ENCODE measurements at places on chromosomes 16 and 17.

GRCh38 chr17:50839591-50840310, 4.4 kb downstream of the WFIKKN2 start:
- DNase-seq, result no peak

DNA sequence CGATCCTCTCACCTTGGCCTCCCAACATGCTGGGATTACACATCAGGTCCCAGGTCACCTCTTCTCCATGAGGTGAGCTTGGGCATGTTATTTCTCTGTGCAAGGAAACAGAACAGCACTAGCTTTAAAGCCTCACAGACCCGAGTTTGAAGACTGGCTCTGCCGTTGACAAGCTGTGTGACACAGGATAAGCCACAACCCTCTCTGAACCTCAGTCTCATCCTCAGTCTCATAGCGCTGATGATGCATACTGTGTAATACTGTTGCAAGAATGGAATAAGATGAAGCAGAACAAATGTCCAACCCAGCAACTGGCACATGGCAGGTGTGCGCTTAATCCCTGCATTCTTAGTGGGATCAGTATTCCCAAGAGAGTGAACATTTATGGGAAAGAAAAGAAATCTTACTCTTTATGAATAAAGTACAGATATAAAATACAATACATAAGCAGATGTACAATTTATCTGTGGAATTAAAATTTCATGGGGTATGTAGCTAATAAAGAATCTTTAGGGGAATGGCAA, 43.5 kb downstream of the ABAT start:
- no peak for DNase-seq

- DNase-seq, result no peak
Observed at GRCh38 chr16:85027349-85027957, at the start of gene KIAA0513. TSS of gene KIAA0513 (plus strand) at chr16:85027795. CDS start at chr16:85067072, 39,277 bp downstream.

DNA sequence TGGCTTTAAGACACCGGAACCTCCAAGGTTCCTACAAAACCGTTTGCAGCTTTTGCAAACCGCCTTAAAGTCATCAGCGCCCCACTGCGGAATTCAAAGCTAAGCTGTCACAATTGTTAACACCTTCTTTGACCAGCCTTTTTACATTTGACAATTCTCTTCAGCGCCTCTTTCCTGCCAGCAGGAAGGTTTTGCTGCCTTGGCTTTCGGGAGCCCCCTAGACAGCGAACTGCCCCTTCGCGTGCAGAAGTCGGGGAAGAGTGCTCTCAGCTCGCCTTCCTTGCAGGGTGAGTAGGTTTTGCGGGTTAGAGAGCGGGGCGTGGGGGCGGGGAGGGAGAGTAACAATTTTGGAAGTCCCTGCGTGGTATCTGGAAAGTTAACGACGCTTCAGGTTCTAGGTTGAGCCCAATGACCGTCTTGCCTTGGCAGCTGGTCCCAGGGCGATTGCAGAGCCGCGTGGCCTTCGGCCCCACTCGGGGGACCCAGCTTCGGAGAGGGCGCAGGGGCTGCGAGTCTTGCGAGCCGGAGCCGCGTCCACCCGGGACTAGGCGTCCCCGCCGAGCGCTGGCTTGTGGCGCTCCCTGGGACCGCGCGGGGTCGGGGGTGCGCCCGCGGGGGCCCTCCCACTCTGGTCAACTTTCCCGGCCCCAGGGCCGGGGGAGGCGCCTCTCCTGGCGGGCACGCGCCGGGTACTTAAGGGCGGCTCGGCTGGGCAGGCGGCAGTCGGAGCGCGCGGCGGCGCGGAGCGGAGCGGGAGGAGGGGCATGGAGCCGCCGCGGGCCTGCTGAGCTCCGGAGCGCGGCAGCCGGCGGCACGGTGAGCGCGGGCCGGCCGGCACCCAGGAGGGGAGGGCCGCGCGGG, at the start of gene HAS3:
Gene HAS3, plus strand, starts transcription at position 153 of the 861 bp plus-strand sequence. CDS start 3,743 bp downstream, outside the sequence.
- DNase-seq, result peak; percentile 52

DNA sequence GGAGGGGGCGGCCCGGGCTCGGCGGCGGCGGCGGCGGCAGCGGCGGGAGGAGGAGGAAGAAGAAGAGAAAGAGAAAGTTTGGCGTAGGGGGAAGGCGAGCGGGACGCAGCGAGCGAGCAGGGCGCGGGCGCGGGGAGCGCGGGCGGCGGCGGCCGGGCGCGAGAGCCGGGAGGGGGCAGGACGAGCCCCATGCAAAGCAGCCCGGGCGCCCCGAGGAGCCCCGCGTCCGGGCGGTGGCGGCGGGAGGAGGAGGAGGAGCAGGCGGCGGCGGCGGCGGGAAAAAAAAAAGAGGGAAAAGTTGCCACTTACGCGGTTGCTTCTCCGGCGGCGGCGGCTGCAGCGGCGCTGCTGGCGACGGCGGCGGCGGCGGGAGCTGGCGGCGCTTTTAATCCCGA, 10.3 kb upstream of the ZFHX3 start:
- DNase-seq, result no peak

DNA sequence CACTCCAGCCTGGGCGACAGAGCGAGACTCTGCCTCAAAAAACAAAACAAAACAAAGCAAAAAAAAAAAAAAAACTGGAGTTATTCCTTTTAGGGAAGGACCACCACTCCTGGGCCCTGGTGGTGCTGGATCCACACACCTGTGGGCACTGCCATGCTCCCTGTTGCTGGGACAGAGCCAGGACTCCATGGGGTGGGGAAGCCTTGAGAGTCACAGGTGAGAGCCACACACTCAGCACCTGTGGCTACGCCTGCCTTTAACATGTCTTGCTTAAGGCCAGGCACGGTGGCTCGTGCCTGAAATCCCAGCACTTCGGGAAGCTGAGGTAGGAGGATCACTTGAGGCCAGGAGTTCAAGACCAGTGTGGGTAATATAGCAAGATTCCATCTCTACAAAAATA, 18.3 kb downstream of the PDIA2 start:
- DNase-seq, result no peak

- no peak for DNase-seq
Observed at GRCh38 chr16:2977440-2977839, 2.8 kb downstream of the PKMYT1 start.

DNA sequence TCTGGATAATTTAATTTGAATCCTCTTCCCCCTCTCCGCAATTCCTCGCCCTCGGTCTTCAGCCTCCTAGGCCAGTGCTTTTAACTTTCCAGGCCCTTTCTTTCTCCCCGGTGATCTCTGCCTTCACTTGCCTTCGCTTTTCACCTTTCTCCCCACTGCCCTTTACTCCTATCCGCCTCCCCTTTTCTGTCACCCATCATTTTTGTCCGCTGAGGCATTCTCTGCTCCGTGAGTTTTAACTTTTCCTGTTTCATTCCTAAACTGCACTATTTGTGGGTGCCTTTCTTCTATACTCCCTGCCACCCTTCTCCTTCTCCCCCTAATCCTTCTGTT, 729 bp downstream of the LONP2 start:
- no peak for DNase-seq

DNA sequence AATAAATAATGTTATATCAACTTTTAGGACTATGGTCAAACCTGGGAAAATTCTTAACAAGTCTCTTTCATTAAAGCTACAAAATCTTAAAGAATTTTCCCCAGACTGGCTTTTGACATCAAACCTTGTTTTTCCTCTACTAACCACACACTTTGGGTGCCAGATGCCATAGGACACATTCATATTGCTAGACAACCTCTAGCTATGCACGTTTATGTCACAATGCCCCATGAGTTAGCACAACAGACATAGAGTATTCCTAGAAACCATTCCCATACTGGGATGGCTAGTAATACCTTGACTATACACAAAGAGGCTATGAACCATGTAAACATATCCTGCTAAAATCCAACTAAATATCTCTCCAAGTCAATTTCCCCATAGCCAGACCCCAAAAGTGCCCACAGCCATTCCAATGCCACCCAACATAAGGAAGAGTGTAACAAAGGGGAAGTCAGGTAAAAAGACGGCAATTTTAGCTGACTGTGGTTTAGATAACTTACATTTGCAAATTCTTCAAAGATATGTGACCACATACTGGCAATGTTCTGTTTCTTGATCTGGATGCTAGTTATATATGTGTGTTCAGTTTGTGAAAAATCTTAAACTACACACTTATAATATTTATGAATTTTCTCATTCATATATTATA, 23.4 kb downstream of the SMURF2 start:
- DNase-seq, result no peak

DNA sequence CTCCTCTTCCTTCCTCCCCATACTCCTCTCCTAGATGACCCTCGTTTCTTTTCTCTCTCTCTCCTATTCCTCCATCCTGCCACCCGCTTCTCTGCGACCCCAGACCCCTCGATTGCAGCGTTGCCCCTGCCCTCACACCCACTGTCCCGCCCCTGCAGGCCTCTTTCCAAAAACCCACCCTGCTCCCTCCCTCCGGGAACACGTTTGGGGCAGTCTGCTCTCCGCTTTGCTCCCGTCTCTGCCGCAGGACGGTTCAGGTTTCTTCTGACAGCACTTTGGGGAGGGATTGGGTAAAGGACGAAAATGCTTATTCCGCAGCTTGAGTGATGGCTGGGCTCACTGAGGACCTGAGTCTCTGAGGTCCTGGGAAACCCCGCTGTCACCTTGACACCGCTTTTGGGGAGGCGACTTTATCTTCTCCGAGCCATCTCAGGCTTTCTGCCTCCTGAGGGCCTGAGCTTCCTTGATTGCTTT, 690 bp downstream of the NDE1 start:
- no peak for DNase-seq

GRCh38 chr17:17387498-17388362, 84.6 kb downstream of the NT5M start:
- no peak for DNase-seq

DNA sequence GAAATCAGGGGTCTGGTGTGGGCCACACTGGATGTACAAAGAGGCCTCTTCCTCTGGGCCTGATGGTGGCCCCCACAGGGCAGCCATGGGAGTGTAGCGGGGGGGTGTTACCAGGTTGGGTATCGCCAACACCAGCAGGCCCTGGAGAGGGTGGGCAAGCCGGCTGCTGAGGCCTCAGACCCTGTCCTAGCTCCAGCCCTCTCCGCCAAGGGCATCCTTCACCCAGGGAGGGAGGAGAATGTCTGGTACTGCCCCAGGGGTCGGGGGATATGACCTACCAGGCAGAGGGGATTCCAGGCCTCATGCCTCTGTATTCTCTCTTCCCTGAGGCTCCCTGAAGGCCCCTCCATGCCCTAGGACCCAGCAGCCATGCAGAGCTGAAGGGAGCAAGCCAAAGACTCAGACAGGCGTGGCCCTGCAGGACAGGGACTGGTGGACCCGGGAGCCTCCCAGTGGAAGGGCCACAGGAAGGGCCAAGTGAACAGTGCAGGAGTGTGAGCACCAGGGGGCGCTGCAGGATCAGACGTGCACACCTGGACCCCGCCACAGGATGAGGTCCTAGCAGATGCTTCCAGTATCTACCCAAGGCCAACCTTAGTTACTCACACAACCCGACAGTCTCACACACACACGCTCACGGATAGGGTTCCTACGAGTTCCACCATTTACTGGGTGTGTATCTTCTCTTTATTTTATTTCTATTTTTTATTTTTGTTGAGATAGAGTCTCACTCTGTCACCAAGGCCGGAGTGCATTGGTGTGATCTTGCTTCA, 10.9 kb upstream of the CES4A start:
- no peak for DNase-seq

DNA sequence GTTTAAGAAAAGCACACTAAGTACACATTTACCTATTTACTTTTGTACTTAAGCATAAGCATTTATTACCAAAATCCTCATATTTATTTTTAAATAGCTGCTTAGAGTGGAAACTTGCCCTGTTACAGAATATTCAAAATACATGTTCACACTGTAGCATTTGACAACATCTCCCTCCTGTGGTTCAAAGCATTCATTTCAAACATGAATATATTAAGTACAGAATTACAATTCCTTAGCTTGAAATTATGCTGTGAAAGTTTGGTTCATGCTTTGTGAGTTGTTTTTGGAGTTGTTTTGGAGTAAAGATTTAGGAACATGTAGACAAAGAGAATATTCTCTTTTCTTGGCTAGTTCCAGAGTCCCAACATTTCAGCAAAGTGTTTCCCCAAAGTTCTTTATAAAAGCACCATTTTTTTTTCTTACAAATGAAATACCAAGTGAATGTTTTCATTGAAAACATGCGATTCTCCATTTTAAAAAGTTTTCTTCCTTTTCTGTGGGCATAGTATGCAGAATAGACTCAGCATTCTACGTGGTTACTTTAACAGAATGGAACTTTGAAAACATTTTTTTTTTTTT, 33.2 kb downstream of the TUBD1 start:
- DNase-seq, result no peak

- DNase-seq, result no peak
Observed at GRCh38 chr17:76155988-76156661, 15.1 kb upstream of the FOXJ1 start.

- no peak for DNase-seq
Observed at GRCh38 chr17:1001640-1002411, 4.9 kb downstream of the TIMM22 start.

GRCh38 chr16:2339521-2340484, 725 bp downstream of the ABCA3 start:
- DNase-seq, result no peak

GRCh38 chr17:54876656-54877195, 23.9 kb upstream of the TOM1L1 start:
- no peak for DNase-seq

DNA sequence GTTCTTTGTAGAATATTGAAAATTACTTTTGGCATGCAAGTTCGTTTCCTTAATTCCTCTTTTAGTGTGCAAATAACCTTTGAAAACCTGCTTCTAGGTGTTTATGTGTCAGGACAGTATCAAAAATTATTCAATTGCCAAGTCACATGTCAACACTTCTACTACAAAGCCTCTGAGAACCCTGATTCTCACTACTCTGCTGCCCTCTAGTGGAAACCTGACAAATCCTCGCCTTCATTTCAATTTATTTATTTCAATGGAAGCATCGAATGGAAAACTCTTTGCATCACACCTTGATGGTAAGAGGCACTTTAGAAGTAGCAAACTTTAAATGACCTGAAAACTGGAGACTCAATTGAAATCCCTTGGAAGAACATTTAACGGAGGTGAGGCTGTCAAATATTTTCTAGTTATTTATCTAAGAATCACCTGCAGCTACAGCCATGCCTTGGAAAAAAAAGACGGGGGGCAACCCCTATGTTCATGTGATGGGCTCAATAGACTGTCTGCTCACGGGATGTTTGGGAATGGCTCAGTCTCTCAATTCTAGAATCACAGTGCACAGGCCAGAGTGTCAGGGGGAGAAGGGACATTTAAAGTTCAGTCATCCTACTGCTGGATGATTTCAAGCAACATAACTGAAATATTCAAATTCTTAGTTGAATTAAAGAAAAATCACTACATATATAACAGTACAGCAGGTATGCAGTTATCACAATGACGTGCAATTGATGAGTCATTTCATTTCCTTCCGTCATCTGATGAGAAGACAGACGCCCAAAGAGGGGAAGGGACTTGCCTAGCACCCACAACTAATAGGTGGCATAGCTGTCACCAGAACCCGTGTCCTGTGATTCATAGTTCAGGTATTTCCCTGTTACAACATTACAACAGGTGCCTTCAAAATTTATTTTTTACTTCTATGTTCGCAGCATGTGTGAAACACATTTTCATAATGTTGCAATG, 563.9 kb downstream of the TOX3 start:
- peak; percentile 42 for DNase-seq

DNA sequence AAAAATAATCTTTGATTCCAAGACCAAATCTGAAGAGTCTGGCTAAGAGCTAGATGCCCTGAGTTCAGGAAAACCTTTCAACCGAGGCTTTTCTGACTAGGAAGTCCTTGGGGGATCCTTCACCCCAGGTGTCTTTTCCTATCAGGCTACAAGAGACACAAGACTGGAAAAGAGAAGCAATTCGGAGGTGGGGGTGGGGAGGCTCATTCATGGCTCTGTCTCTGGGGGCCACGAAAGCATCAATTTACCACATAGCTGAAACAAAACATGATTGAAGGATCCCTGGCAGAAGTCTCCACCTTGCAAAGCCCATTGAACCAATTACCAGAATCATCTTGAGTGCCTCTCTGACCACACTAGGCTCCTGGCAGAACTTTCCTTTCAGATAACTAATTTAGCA, 239.8 kb upstream of the SALL1 start:
- DNase-seq, result no peak

GRCh38 chr17:66200685-66201092, 8.8 kb upstream of the CEP112 start:
- DNase-seq, result peak; percentile 26

Data from epithelial cell of proximal tubule (primary cell).